ENCODE measurements at places on chromosomes 5 and 9.
A peak's percentile ranks its signal among the peaks of the same experiment; 100 is the strongest.

GRCh38 chr9:21434202-21435014, 5.8 kb upstream of the IFNA1 start:
- no peak for ATAC-seq

GRCh38 chr5:37994729-37995128, 154.9 kb upstream of the GDNF start:
- no peak for ATAC-seq

GRCh38 chr5:10111571-10111970, 138.1 kb downstream of the ATPSCKMT start:
- ATAC-seq, result no peak

- no peak for ATAC-seq
Observed at GRCh38 chr5:110354915-110355644, 371.4 kb downstream of the TMEM232 start.

DNA sequence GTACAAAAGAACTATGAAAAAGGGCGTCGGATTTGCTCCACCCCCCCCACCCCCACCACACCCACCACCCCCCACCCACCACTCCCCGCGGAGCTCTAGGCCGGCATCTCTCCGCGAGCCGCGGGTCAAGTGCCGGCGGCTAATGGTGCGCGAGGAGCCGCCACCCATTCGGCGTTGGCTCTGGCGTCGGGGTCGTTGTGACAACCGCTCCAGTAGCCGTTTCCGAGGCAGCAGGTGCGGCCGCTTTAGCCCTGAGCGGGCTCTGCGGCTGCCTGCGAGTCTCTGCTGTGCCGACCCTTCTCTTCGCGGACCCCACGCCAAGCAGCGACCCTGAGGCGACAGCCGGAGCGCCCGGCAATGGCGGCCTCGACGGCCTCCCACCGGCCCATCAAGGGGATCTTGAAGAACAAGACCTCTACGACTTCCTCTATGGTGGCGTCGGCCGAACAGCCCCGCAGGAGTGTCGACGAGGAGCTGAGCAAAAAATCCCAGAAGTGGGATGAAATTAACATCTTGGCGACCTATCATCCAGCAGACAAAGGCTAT, at the start of gene PPP1R2B:
TSS of gene PPP1R2B (plus strand) at position 90 of the 546 bp plus-strand sequence. CDS start at position 358, 268 bp downstream.
- no peak for ATAC-seq

DNA sequence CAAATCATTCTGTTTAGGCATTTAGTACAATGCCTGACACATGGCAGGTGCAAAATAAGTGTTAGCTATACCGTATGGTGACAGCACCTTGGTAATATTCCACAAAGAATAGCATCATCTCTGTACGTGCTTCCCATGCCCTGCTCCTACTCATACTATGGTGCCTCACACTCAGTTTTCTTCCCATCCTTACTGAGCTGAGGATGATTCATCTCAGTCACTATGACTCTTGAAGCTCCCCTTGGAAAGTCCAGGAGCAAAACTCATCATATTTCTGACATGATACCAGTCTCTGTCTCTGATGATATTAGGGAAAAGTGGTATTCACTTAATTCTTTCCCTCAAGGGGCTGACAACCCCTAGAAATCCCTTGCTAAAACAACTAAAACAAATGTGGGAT, 423.3 kb downstream of the EFNA5 start:
- no peak for ATAC-seq

GRCh38 chr9:18045326-18045725, 428.6 kb upstream of the ADAMTSL1 start:
- ATAC-seq, result no peak

DNA sequence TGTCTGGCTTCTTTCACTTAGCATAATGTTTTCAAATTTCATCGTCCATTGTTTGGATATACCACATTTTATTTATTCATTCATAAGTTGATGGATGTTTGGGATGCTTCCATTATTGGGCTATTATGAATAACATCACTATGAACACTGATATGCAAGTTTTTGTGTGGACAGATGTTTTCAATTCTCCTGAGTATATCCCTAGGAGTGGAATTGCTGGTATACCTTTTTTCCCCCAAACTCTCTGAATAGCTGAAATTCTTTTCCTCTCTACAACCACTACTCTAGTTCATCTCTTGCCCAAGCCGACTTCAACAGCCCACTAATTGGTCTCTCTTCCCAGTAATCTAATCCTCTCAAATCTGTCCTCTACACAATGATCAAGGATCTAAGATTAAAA, 4.7 kb upstream of the ZFR start:
- ATAC-seq, result no peak

GRCh38 chr9:37026113-37026930, 7.7 kb downstream of the PAX5 start:
- ATAC-seq, result no peak

- no peak for ATAC-seq
Observed at GRCh38 chr5:132234684-132235062, 7.0 kb upstream of the P4HA2 start.

DNA sequence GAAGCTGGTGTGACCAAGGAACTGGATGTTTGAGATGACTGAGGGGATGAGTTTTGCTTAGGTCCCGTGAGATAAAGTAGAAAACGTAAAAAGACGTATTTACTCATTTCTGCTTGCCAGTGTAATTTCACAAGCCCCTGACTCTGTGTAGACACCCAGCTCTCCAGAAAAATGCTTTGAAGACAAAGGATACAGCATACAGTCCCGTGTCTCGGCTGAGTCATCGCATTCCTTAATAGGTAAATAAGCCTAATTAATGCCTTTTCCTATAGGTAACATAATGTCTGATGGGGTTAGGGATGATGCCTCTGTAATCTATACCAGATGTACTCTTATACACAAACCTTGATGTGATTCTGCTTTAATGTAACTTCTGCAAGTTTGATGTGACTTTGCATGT, 20.2 kb downstream of the S100Z start:
- ATAC-seq, result no peak

DNA sequence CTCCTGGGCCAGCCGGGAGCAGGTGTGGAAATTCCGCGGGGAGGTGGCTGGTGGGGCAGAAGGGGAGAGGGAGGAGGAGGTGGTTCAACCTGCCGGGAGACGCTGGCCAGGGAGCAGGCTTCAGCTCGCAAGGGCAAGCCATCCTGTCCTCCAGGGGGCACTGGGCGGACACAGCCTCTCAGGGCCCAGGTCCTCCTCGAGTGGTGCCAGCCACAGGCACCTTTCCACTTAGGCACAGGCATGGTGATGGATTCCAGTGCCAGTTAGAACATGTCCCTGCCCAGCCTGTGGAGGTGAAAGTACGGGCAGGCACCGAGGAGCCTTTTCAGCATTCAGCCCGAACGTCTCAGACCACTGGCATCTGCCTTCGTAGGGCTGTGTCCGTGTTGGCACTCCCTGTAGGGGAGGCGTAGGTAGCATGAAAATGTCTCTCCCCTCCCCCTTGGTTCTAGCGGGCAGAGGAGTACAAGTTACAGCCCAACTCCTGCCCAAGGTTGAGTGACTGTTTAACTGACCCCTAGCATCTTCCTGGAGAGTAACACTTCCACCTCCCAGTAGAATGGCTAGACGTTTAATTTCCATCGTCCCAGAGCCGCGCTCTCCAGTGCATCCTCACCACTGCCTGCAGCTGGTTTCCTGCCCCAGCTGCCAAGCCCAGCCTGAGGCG, 48.9 kb downstream of the DAB2IP start:
- ATAC-seq, result no peak

- ATAC-seq, result no peak
Observed at GRCh38 chr9:12771891-12772290, 2.9 kb upstream of the LURAP1L start.

- ATAC-seq, result no peak
Observed at GRCh38 chr9:98995059-98995671, 51.5 kb downstream of the COL15A1 start.

- no peak for ATAC-seq
Observed at GRCh38 chr5:126755593-126755992, 21.3 kb upstream of the LMNB1 start.

DNA sequence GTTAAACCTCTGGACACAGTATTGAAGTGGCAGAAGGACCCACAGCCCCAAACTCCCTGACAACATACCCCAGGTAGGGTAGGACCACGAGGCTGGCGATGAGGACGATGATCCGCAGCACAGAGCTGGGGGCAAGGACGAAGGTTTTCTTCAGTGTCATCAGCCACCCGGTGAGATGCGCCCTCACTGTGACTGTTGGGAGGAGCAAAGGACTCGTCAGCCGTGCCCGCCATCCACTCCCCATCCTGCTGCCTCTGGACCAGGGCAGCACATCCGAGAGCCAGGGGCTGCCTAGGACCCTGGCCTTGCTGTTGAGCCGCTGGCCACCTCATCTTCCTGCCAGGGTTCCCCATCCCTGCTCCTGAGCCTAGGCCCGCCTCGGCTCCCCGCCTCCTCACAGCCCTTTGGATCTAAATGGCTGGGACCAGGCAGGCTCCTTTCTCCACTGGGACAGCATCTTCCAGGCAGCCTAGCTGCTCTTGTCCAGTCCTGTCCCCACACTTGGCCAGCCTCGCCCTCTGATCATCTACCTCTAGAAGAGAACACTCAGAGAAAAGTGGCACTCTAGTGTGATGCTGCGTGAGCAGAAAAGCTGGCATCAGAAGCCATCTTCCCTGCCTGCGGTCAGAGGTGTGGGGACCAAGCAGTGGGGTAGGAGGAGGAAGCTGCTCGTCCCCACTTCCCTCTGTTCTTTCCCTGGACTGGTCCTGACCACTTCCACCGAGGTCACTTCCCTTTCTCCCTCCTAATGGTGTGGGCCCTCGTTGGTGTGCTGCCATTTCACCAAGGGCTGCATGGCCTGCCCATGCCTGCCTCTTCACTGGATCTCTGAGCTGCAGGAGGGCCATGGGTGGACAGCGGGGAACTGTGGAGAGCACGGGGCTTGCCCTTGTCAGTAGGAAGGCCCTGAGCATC, 49.2 kb downstream of the OTULIN start:
- ATAC-seq, result no peak

- ATAC-seq, result no peak
Observed at GRCh38 chr5:38543074-38543473, 13.4 kb downstream of the LIFR start.

DNA sequence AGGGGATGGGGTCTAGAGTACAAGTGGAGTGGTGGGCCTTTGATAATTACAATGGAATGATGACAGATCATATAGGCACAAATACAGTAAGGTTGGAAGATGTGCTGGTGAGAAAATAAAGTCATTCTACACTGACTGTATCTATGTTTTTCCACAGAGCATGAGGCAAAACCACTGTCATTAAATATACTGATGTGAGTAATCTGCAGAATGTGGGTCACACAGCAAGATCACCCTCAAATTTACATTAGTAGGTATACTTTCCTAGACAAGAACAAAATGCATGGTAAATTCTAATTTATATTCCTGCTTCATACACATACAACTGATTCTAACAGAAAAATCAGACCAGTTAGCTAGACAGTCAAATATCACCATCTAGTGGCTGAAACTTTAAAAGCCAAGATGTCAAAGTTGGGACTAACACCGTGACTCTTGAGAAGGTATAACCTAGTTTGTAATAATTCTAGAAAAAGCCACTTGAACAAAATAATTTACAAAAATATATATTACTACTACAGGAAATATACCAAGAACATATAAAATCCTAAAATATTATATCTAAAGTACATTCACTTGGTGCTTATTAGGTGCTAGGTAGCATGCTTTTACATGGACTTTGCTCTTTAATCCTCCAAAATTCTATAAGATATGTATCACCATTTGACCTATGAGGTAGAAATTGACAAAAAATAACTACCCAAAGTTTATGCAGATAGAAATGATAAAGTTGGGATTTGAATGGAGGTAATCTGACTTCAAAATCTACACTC, 19.5 kb downstream of the TTC33 start:
- ATAC-seq, result peak; percentile 39

GRCh38 chr5:153099328-153099727, 391.1 kb upstream of the GRIA1 start:
- ATAC-seq, result no peak

- ATAC-seq, result no peak
Observed at GRCh38 chr9:135152614-135153334, 65.3 kb downstream of the OLFM1 start.

- no peak for ATAC-seq
Observed at GRCh38 chr5:34037726-34038125, 5.3 kb downstream of the C1QTNF3 start.

DNA sequence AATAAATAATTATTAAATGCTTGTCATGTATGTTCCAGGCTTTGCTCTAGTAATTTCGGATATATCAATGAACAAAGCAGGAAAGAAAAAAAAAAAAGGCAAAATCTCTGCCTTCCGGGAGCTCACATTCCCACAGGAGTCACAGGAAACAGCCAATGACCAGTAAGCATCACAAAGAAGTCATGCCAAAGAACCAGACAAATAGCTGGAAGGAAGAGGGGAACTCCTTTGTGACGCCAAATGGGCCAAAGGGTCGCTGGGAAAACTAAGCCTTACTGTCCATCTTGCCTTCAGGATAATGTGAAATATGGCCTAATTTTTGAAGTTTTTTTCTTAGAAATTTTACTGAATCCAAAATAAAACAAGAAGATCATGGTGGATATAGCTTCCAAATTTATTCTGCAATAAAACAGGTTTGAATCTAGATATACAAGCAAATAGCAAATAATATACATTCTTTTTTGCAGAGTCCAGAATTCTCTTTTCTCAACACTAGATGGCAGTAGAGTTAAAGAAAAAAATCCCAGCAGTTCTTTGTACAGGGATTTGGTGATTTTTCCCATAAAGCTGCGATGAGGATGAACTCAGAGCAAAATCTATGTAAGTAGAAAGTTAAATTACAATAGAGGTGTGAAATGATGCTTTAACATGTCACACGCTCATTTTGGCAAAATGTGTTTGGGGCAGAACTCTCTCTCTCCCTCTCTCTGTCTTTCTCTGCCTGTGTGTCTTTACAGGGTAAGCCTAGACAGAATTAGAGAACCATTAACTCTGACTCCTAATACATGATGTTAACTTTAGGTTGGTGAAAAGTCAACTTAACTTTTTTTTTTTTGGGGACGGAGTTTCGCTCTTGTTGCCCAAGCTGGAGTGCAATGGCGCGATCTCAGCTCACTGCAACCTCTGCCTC, 60.0 kb upstream of the TUT7 start:
- no peak for ATAC-seq

- ATAC-seq, result no peak
Observed at GRCh38 chr5:127092690-127093089, 19.4 kb upstream of the C5orf63 start.

DNA sequence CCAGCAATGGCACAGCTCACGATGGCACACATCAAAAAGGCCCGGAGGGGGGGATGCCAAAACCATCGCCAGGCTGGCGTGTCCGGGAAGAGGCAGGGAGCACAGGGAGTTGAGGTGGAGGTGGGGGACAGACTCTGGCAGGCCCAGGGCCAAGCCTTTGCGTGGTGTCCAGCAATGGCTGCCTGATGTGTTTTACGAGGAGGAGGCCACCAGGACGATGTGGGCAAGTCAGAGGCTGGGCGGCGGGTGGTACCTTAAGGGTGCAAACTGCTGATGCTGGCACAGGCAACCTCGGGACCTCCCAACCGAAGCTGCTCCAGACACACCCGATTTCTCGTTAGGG, 4.7 kb downstream of the VAV2 start:
- ATAC-seq, result no peak

Data from stimulated activated memory B cell treated with anti-CD40 and anti-IgM and Interleukin-4, amounts not matched to agents 10 μg/mL and 1 μg/mL and 100 μg/mL, for 72 hours (primary cell).